ENCODE measurements at places on chromosomes 4 and X.
A peak's percentile ranks its signal among the peaks of the same experiment; 100 is the strongest.

DNA sequence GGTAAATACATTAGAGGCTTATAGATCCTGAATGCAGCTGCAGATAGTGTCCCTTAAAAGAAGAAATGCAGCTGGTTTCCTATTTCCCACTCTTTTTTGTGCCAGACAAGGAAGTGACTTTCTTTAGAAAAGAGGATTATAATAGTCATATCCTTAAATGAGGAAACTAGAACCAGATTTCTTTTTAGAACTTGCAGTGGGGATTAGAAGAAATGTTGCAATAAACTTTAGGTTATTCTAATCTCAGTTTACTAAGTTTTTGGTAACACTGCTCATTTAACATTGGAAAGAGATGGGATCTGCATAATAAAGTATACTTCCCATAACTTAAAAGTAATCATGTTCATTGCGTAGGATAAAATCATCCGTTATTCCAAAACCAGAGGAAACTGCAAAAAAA lies 101.9 kb downstream of the SLIT2 start:
- no peak for DNase-seq

DNA sequence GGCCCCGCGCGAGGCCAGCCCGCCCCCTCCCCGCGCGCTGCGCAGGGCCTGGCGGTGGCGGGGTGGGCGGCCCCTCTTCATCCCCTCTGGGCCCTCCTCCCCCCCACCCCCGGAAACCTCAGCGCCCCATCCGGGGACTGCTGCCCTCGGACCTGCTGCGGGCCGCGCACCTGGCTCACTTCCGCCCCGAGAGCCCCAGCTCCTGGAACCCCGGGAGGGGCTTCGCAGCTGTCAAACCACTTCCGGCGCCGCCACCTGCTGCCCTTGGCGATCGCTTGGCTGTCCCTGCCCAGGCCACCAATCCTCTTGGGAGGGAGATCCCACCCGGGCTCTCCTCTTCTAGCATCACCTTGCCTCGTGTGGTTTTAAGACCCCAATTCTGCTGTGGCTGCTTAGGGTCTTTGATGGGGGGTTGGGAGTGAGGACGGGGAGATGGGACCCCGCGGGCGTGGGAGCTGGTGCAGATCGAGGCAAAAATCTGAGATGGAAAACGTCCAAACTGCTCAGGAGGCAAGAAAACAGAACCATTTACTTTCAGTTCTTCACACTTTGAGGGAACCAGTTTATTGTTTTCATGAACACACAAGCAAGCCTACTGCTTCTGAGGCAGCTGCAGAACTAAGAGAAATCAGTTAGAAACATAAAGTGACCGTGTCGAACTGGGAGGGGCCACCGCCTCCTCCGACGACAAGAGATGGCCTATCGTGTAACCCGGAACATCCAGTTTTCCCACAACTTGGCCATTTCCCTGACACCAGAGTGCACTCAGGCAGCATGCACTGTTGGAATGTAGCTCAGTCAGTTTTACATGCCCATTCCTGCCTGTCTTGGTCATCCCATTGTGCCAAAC lies 754 bp downstream of the MTMR1 start:
- peak; percentile 68 for DNase-seq

DNA sequence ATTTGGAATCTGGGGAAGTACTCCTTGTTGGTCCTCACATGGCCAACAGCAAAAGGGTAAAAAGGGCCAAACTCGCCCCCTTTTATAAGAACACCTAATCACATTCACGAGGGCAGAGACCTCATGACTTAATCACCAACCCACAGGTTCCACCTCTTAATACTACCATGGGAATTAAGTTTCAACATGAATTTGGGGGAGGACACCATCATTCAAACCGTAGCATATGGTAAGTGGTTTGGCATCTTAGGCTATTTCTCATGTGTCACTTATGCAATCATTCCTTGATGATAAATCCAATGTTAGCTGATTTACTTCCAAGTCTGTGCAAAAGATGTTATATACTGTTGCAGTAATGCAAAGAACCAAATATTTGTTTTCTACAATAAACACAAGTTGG lies 302.9 kb upstream of the FAM241A start:
- no peak for DNase-seq

GRCh38 chrX:48569958-48570357 lies 4.3 kb upstream of the RBM3 start:
- DNase-seq = no peak

- no peak for DNase-seq
Measured at GRCh38 chr4:175215657-175216056, 297.5 kb downstream of the ADAM29 start.

DNA sequence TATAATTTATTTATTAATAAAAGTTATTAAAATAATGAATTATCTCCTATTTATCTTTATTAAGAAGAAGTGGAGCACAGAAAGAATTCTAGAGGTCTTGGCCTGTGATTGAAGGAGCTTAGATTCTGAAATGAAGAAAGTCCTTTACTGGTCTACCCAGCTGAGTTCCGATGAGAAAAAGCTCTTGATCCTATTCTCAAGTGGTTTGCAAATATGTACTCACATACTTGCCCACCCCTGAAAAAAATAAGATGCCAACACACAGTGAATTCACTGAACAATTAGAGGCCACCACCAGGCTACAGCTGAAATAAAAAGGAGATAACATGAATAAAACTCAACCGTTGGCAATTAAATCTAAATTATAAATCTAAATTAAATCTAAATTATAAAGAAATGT lies 253.4 kb downstream of the MAPK10 start:
- DNase-seq = no peak

GRCh38 chr4:6806924-6807626 lies 24.5 kb downstream of the KIAA0232 start:
- no peak for DNase-seq

DNA sequence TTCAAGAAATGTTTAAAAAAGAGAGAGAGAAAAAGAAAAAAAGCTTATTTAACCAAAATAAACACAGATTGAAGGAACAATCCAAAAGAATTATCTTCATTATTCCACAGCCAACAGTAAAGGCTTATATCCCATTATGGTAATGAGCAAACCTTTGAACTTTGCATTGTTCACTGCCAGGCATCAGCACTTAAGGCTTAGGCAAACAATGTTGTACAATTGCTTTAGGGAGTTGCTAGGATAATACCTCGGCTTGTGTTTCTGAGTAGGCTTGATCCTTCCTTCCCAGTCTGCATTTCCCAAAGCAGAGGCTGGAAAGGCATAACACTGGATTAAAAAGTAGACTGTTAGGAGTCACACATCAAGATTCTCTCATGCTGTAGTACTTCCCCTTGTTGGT lies 352.7 kb upstream of the IGFBP7 start:
- DNase-seq = no peak

DNA sequence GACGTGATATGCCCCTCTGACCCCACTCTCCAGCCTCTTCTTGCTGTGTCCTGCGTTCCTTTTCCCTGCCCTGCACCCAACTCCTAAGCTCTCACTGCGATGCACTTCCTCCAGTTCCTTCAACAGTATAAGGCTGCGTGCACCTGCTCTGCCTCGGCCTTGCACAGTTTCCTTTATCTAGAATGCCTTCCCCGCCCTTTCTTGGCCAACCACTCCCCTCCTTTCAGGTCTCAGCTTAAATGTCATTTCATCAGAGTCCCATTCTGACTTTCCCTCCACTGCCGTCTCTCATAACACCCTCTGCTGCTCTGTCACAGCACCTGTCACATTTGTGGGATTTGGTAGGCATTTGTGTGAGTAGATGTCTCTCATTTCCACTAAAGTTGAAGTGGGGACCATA lies 58.4 kb upstream of the NEIL3 start:
- DNase-seq = no peak

GRCh38 chrX:120286733-120287512 lies 24.3 kb downstream of the TMEM255A start:
- no peak for DNase-seq

DNA sequence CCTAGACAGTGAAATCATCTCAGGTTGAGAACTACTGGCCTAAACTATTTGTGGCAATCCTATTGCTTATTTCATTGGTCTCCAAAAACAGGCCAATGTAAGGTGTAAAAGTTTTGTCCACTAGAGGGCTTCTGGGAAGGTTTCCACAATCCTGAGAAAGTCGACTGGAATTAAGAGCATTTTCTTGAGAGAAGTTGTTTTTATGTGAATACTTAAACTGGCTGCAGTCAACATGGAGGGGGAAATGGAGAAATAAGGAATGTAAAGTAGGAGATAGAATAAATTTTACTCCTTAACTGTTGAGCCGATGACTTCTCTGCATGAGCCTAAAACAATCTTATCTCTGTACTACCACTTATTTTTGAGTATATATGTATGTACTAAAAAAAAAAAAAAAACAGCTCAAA lies 11.0 kb upstream of the EIF4E start:
- DNase-seq = no peak

- DNase-seq = no peak
Measured at GRCh38 chr4:39259571-39260330, 77.4 kb downstream of the WDR19 start.

GRCh38 chrX:13428053-13428786 lies 108.4 kb upstream of the ATXN3L start:
- DNase-seq = peak; percentile 11

GRCh38 chr4:26108054-26108453 lies 194.0 kb downstream of the SMIM20 start:
- no peak for DNase-seq

DNA sequence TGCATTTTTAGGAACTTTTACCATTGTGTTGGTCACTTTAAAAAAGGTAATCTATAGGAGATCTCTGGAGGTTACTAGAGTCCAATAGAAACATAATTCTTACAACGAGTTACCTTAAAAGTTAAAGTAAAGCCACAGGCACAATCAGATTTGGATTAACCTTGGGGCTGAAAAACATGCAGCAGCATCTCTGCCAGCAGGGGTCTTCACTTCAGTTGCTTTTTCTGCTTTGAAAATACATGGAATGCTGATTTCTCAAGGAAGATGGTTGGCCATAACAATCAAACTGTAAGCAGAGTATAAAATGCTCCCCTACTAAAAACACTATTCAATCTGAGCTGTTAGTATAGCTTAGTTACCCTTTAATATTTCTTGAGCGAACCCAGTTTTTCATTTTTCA lies 1072.3 kb upstream of the PCDH10 start:
- no peak for DNase-seq

DNA sequence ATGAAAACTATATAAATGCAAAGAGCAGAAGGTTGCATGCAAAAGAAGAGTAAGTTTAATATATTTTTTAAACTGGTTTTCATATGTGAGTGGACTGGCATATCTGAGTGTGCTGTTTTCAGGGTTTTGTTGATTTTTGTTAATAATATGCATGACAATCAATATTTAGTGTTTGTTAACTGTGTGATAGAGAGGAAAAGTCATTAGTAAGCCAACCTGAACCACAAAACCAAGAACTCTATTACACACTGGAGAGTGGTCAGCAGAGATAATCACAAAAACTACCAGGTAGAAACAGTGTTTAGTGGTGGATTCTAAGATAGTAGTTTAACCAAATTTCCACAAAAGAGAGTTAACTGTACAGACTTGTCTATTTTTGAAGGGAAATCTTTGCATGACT lies 396.9 kb downstream of the GASK1B start:
- no peak for DNase-seq

DNA sequence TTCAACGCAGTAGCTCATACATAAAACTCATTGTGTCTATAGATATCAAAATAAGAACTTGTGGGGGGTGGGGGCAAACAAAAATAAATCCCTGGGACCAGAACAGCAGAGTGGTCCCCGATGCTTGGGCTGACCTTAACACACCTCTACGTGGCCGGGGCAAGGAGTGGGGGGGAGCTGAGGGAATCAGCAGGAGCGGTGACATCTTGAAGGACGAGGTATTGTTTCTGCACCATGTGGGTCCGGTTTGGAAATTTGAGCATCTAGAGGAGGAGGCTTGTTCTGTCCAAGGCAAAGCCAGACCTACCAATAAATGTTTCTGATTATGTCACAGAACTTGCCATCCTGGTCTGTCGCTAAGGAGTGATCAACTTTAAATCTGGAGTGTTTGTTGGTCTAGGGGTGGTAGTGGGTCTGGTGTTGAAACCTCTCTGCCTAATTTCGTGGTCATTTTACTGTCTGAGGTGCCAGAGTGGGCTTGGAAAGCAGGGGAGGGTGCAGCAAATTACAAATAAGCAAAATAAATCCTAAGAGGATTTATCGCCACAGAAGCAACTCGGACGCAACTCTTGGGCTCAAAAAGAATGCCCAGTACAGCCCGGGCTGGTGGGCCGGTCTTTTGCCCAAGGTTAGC lies 774 bp upstream of the RAPGEF2 start:
- no peak for DNase-seq

- DNase-seq = no peak
Measured at GRCh38 chr4:100240008-100240407, 49.7 kb upstream of the DDIT4L start.

DNA sequence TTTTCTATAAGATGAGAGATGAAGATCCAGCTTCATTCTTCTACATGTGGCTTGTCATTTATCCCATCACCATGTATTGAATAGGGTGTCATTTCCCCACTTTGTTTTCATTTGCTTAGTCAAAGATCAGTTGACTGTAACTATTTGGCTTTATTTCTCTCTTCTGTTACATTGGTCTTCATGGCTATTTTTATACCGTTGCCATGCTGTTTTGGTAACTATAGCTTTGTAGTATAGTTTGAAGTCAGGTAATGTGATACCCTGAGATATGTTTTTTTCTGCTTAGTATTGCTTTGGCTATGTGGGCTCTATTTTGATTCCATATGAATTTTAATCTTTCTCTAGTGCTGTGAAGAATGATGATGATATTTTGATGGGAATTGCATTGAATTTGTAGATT lies 514.3 kb downstream of the GBA3 start:
- no peak for DNase-seq

GRCh38 chrX:48508400-48509244 lies at the start of gene PORCN:
TSS of gene PORCN (plus strand) at chrX:48508992. CDS start at chrX:48509821, 829 bp downstream.
- DNase-seq = peak; percentile 54

DNA sequence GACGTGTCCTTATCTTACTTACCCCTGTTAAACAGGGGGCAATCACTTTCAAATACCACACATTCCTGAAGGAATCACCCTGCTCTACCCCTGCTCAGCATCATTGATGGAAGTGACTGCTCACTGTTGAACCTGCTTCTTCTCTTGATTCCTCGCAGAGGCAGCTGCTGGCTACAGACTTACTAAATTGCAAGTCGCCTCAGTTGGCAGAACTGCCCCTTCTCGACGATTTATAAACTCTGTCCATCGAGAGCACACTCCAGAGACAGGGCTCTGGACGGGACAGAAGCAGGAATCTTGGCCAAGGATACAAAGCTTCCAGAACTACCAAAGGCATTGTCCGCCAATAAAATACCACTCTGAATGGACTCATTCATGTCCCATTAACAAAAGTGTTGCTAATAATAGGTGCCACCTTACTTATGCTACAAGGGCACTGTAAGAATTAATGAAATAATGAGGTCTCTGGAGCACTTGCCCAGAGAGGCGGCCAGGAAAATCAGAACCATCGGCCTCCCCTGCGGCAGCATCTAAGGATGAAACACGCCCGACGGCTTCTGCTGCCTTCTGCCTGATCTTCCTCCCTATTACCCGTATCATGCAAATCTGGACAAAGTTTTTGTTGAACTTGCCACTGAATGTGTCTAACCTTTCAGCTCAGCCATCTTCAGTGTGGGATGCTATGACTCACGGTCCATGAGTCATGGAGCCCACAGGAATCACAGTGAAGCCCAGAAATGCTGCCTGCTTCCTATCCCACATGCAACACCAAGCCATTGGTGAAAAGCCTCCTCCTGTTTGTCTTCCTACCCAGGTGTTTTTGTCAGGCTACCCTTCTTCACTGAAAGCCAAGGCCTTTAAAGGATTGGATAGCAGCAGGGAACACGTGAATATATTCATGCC lies 164.9 kb downstream of the MAML3 start:
- peak; percentile 38 for DNase-seq
